ENCODE measurements at places on chromosomes 1 and 21. TPM values are rescaled to one million over a fixed set of nuclear protein-coding genes. Genes with fewer than 3 reads are reported as not detected.

The OR2W3 gene
- not detected for polyA plus RNA-seq

The INSRR gene
- not detected for polyA plus RNA-seq

The KRTAP10-4 gene
- not detected for polyA plus RNA-seq

The CFAP126 gene
- polyA plus RNA-seq: not detected

The MED8 gene
- 42.3 TPM for polyA plus RNA-seq

The KLHDC9 gene
- polyA plus RNA-seq: 0.68 TPM

The PRDM2 gene
- polyA plus RNA-seq: 6.7 TPM

- H3K4me3 ChIP-seq: no peak overlapping the region
- H3K27ac ChIP-seq: no peak overlapping the region
- DNase-seq: no peak
- no peaks in the 10 kb centered on the region for H3K4me1 ChIP-seq
Observed at GRCh38 chr1:62012836-62013235, 181.8 kb upstream of the L1TD1 start.

GRCh38 chr1:29575277-29575676 is 339.0 kb downstream of the PTPRU start:
- H3K4me1 ChIP-seq: no peaks in the 10 kb centered on the region
- H3K36me3 ChIP-seq: no peaks in the 10 kb centered on the region
- no peaks in the 10 kb centered on the region for H3K27me3 ChIP-seq
- H3K27ac ChIP-seq: no peak overlapping the region
- DNase-seq: no peak

DNA sequence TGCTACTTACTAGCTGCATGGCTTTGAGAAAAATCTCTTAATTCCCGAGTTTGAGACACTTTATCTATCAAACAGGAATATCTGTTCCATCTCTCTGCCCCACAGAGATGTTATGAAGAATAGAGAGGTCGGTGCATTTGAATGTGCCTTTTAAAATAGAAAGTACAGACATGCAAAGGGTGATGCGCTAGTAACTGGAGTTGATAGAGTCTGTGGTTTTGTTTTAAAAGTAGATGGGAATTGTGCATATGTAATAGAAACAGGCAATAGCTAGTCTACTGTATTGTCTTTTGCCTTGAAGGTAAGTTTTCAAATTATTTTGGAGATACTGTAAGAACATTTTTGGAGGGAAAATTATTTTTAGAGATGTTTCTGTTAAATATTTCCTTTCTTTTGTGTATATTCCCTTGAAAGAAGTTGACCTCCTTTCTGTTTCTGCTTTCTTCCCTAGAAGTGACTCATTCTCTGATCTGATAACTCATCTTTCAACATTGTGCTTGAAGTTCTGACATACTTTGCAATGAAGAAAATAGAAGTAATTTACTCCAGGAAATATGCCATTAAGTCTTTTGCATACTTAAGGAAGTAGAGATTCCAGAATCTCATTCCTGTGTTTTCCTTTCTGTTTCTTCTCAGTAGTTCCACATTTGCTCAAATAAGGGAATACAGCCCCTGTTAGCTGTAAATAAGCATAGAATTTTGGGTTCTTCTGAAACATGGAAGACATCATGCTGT is 151.6 kb downstream of the SDCCAG8 start:
- no peaks in the 10 kb centered on the region for H3K27me3 ChIP-seq
- H3K4me1 ChIP-seq: no peaks in the 10 kb centered on the region
- H3K27ac ChIP-seq: no peak overlapping the region
- H3K36me3 ChIP-seq: no peaks in the 10 kb centered on the region

DNA sequence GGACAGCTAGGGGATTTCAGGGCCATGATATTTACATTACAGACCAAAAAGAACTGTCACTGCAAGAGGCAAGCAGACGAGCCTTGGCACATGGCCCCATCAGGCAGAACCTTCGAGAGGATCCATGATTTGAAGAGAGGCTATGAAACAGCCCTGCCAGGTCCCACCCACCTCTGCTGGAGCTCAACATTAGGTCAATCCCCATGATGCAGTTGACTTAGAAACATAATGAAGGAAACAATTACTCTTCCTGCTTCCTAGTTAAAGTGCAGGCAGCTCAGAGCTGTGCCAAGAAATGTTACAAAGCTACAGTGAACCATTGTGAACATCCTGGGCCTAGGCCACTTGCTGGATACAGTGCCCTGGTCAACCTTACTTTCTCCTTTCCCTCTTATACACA is 41.7 kb upstream of the PTCH2 start:
- no peaks in the 10 kb centered on the region for H3K4me1 ChIP-seq
- no peak for DNase-seq
- no peak overlapping the region for H3K27ac ChIP-seq
- no peak overlapping the region for H3K4me3 ChIP-seq
- no peaks in the 10 kb centered on the region for H3K27me3 ChIP-seq

Measured in CD4-positive, alpha-beta memory T cell (primary cell).